DMS53 (cell line): ENCODE measurements at places on chromosomes 12 and 14.

- DNase-seq: no peak
Observed at GRCh38 chr12:90515199-90516175, 439.5 kb downstream of the CCER1 start.

DNA sequence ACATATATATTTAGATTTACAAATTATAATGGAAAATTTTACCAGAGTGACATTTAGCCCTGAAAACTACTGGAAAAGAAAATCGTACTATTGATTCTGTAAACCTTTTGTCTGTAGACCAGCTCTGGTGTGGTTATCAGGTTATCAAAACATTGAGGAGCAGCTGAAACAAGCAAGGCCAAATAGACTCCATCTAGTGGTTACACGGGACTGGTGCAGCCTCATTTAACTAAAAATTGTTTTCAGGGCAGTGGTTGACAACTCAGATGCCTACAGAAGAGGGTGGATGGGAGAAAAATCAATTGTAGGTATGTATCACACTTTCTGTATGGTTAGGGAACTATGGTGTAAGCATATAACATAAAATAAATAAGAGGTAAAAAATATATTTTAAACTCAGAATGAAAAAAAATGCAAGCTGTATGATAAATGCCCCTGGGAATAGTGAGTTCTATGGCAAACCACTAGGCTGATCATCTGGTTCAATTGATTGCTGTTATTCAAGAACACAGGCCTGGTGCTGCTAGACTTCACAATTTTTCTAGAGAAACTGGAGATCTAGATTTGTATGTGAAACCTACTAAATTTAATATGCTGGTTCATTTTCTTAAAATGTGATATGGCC, 51.2 kb downstream of the ACSS3 start:
- DNase-seq: peak; percentile 89

DNA sequence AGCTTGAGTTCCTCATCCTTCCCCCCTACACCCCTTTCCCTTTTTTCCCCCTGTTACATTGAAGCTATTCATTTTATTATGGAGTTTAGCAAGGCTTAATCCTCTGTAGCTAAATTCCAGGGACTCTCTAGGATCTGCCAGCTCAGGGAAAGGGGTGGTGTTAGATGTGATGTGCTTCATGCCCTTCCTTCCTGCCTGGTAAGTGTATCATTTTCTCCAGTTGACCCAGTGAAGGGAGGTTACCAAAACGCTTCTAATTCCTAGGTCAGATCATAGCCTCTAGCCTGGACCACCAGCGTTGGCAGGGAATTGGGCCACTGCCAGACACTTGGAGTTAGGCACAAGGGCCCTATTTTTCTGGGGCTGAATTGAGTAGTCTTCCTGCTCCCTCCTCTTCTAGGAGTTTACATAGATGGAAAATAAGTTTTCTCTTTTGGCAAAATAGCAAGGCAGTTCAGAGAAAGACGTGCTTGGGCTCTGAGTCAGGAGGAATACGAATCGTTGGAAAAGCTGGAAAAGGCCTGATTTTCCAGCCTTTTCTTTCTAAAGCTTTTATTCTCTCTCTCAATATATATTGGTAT, 88.3 kb downstream of the NPAS3 start:
- DNase-seq: no peak

GRCh38 chr14:99720941-99721791, 37.1 kb downstream of the CYP46A1 start:
- DNase-seq: no peak

- peak; percentile 56 for DNase-seq
Observed at GRCh38 chr12:57517187-57517586, 3.1 kb downstream of the DDIT3 start.

DNA sequence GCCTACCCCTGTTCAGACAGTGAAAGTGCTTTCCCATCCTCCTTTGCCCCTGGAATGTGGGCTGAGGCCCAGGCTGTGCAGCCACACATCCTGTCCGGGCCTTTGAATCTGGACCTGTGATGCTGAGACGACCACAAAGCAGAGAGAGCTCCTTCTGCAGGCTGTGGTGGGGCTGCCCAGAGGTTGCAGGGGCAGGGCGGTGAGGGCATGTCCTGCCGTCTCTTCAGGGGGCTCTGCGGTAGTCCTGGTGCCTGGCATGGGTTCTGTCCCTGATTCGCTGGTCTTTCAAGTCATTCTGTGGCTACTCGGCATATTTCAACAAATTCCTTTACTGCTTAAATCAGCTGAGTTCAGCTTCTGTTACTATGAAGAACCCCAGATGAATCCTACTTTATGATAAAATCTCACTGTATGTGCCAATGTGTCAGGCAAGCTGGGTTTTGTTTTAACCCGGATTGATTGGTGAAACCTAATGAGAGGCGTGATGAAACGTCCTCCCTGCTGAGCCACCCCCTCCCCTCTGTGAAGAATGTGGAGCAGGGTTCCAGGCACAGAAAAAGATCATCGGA, 63.4 kb upstream of the DICER1 start:
- DNase-seq: no peak

- no peak for DNase-seq
Observed at GRCh38 chr14:68166731-68167382, 347.3 kb downstream of the RAD51B start.

- DNase-seq: peak; percentile 24
Observed at GRCh38 chr12:107126796-107127481, 33.6 kb upstream of the CRY1 start.

DNA sequence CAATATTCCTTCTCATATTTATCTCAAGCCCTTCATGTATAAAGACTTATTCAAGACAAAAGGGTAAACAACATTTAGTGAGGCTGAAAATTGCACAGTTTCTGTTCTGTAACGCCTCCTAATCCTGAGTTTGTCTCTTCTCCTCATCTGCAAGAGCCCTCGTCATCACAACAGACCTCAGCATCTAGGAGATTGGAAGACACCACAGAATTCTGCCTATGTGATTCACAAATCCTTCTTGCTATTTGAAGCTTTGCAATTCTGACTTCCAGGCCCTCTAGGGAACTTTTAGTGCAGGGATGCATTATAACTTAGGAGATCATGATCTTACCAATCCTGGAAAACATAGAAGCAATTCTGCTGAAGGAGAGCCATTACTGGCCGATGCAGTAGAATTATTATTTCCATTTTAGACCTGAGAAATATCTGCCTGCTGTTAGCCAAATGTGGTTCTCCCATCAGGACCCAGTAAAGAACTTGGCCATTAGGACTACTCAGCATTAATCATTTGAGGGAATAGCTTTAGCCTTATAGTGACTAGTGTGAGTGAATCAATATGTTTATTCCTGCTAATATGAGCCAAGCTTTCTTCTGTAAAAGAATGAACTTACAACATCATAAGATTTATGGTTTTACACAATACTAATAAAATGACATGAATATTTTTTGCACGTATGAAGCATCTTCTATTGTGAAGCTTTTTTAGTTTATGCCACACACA, 119.5 kb downstream of the ANO4 start:
- no peak for DNase-seq
